ENCODE measurements at places on chromosomes 13 and 19.

- DNase-seq: no peak
Measured at GRCh38 chr13:101736566-101736965, 284.1 kb downstream of the ITGBL1 start.

DNA sequence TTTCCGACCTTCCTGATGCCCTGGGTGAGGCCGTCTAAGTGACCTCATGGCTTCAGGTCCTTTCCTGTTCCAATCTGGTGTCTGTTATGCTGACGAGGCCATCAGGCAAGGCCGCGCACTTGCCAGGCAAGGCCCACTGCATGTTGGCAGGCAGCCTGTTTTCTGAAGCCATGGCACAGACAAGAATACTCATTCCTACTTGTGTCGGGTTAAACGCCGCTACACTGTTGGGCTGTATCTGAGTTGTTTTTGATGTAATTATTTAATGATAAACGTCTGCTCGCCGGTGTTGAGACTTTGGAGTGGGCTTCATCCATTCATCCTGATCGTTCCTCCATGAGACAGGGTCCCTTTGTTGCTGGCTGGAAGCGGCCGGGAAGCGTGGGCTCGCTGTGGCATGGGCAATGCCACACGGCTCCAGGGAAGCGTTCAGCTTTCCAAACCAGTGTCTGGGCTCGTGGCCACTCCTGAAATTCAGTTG lies 92.1 kb downstream of the ATP11A start:
- no peak for DNase-seq

- no peak for DNase-seq
Measured at GRCh38 chr19:51098365-51099046, 9.7 kb downstream of the CTU1 start.

DNA sequence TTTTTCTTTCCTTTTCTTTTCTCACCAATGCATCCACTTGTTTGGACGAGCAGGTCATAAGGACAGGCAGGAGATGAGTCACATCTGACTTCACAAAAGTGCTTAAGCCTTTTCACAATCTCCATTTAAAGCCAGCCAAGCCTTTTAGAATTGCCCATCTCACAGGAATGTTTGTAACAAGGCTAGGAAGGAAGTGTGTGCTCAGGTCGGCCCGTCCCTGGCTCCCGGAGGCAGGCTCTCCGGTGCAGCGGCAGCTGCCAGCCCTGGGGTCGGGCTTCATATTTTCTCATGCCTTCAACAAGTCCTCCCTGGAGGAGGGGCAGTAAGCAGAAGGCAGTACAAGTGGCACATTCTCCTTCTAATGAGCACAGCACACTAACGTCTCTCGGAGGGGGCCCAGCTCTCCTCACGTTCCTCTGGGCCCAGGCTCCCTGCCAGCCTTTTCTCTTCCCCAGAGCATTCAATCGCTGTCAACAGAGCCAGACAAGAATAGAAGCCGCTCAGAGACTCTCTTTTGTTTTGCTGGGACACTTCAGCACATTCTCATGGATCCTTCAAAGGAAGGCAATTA lies 180.5 kb downstream of the COL4A1 start:
- no peak for DNase-seq

- DNase-seq: no peak
Measured at GRCh38 chr13:98970330-98970729, 7.5 kb downstream of the DOCK9 start.

- no peak for DNase-seq
Measured at GRCh38 chr19:400976-401865, 7.7 kb downstream of the C2CD4C start.

GRCh38 chr13:27975564-27976361 lies 6.6 kb upstream of the CDX2 start:
- DNase-seq: peak; percentile 54

DNA sequence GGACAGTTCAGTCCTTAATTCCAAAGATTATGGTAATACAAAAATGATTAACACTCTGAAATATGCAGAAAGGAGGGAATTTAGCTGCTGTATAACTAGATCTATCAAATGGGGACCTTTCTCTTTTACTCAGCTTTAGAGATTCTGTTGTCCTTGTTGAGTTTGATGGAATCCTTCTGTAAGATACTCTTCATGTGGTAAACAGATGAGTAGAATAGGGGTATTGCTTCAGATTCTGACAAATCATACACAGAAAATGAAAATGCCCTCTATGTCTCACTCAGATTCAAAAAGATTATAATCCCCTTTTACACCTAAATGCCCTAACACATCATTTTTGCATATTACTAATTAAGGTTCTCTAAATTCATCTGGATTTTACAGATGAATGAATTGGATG lies 50.7 kb downstream of the ARHGAP35 start:
- DNase-seq: no peak

DNA sequence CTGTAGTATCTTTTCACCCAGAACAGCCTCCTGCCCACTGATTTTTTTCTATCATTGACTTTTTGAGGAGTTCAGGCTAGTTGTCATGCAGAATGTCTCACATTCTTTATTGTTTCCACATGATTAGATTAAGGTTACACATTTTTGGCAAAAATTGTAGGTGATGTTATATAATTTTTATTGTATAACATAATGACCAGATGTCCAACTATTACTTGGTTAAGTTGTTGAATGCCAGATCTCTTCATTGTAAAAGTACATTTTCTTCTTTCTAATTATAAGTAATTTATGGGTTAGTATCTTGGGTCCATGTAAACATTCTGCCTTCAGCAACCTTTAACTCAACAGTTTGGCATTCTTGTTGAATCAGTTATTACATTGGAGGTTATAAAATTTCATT lies 138.4 kb downstream of the POSTN start:
- no peak for DNase-seq

DNA sequence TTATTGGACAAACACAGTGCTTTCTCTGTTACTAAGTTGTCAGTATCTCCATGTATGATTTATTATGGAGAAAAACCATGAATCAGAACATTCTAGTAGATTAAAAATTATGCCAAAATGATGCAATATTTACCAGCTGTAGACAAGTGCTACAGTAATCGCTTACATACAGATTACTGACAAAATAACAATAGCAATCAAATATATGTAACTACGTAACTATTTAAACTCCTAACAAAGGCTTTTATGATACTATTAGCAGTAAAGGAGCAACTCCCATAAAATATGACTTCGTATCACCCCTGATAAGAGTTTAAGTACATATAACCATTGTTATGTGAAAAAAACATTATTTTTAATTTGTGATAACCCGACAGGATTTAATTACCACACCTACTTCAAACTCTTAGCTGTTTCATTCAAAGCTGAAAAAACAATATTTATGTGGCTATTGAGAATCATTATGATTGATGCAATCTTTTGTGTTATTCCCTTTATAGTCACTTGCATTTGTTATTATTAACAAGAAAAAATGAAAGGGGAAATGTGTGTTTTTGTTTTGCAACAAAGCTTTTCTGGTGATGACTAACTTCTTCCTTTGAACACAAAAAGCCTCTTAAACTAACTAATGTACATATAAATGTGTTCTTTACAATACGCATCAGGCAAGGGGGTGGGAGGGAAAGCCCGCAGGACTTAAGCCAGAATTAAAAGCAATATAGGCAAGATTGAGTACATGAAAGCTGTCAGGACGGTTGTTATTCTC lies 147.4 kb downstream of the ABCC4 start:
- DNase-seq: no peak

DNA sequence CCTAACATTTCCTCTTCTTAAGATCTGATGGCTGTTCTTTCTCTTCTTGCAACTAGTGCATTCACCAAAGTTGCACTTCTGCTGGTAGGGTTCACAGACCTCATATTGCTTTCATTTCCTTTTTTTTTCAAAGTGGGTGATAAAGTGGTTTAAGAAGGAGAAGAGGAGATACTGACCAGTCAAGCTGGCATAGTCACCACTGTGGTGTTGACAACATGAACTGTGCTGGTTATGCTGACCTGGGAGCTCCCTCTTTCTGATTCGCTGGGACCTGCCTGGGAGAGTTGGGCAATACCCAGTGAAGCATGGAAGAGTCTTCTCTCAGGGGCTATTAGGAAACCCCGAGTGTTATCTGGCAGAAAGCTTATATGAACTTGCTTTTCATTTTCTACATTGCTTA lies 222.9 kb downstream of the SLITRK5 start:
- DNase-seq: no peak

GRCh38 chr19:27997069-27997468 lies 1215.9 kb downstream of the UQCRFS1 start:
- no peak for DNase-seq

- peak; percentile 54 for DNase-seq
Measured at GRCh38 chr13:33676045-33676989, 141.6 kb upstream of the RFC3 start.

DNA sequence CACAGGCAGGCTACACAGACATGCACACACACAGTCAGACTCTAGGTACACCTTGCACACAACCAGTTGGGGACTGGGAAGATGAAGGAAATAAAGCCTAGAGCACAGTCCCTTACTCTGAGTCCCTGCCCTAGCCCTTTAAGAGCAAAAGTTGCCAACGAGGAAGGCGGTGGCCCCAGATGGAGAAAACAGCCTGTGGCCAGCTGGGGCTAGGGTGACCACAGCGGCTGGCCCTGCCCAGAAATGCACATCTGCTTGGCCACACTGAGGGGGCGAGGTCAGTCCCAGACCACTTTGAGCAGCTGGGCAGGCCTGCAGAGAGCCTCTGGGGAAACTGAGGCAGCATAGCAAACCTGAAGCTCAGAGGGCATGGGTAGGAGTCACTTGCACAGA lies 52.3 kb downstream of the PTPRS start:
- no peak for DNase-seq

GRCh38 chr13:104571161-104571892 lies 1505.1 kb upstream of the SLC10A2 start:
- peak; percentile 69 for DNase-seq

- no peak for DNase-seq
Measured at GRCh38 chr13:41500511-41500910, 43.2 kb downstream of the RGCC start.

- DNase-seq: no peak
Measured at GRCh38 chr13:37914781-37915391, 45.3 kb upstream of the TRPC4 start.

DNA sequence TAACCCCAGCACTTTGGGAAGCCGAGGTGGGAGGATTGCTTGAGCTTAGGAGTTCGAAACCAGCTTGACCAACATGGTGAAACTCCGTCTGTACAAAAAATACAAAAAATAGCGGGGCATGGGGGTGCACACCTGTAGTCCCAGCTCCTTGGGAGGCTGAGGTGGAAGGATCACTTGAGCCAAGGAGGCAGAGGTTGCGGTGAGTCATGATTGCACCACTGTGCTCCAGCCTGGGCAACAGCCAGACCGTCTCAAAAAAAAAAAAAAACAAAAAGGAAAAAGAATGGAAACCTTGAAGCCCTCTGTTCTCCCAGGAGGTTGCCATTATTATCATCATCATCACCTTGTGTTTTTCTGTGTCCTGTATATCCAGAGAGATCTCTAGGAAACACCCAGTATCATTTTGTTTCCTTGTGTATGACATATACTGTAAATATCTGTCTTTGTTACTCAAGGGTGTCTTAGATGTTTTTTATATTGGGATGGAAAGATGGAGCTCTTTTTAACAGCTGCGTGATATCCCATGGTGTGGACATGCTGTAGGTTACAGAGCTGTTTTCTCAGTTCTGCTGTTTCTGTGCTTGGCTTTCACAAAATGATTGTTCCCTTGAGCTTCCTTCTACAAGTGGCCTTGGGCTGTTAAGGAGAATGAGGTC lies 11.8 kb downstream of the CHAF1A start:
- DNase-seq: no peak

- no peak for DNase-seq
Measured at GRCh38 chr13:23608701-23609413, 38.6 kb downstream of the TNFRSF19 start.

DNA sequence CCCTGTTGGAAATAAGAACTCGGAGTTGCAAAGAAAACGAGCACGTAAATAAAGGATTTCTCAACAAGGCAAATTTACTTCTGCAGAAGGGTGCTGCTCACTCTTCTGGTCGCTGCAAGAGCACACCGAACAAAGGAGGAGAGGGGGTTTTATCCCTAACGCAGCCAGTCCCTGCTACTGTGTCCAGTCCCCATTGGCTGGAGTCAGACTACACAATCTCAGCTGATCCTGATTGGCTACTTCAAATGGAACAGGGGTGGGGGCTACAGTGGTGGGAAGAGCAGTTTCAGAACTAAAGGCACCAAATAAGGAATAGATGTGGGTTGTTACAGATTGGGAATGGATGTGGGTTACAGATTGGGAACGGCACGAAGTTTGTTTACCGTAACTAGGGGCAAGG lies 63.9 kb upstream of the MCF2L start:
- DNase-seq: no peak

DNA sequence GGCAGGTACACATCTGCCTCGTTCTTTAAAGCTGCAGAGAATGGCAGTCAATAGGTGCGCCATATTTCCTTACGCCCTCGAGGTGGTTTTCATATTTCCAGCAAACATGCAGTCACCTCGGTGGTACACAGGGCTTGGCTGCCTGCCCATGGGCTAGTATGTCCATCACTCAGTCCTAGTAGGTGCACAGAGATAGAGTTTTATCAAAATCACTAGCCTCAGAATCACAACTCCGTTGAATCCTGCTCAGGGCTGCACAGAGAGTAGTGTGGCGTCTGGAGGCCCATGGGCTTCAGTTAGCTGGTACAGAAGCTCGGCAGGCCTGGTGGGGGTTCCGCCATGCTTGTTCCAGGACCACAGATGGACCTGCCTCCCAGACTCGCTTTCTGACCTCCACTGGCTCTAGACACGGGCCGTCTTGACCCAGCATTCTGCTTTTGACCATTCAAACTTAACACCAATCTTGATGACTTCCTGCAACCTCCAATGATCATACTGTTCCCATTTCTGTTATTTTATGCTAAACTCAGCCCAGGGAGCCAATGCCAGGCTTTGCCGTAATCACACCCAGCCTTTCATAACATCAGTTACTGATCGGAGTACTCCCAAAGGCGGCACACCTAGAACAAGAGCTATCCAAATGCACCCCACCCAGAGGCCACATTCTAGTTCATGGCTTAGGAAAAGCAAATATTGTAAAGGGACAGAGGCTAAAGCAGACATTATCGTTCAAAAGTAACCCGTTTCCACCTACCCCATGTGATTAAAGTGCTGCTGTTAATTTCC lies 120.4 kb downstream of the RAB20 start:
- no peak for DNase-seq

- DNase-seq: no peak
Measured at GRCh38 chr19:5823579-5824281, 15.8 kb downstream of the FUT6 start.

DNA sequence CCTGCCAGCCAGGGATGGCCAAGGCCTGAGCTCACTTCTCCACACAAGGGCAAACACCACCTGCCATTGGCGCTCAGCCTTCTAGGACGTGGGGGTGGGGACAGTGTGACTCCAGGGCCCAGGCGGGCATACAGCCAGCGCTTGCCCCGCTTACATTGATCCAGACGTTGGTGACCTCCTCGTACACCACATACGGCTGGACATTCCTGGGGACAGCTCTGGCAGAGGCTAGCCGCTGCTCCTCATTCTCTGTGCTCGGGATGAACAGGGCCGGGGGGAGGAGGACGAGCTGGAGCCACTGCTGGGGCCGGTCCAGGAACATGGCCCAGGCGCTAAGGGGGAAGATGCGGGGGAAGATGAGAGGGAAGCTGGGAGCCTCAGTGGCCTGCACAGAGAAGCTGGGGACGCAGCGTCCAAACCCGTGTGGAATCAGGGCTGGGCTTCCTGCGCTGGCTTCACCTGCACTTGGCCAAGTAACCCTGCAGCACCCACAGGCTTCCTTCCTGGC lies 25.1 kb upstream of the MYDGF start:
- no peak for DNase-seq
